ENCODE measurements at places on chromosomes 3 and 15.

- DNase-seq: no peak
Measured at GRCh38 chr3:36891701-36892160, 53.1 kb downstream of the TRANK1 start.

DNA sequence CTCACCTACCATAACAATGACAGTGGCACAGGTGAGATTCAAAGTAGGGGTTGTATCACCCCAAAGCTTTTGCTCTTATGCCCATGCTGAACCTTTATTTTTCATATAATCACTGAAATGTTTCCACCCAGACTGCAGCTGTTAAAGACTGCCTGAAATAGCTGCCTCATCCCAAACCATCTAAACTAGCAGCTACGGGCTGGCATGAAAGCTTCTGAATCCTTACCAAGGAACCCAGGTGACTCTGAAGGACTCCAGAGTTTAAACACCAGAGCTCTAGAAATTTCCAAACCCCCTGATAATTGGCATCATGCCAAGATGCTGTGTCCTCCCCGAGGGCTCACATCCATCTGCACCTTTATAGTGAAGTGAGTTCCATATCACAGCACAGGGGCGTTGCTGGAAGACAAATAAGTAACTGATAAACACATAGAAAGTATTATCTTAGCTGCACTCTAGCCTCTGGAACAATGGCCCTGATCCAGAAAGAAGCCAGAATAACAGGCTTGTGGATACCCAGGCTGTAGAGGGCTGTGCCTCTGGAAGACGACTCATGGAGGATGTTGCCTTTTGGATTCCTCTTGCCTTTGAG lies 238.9 kb downstream of the CADPS start:
- no peak for DNase-seq

GRCh38 chr15:43133430-43134156 lies at the start of gene TMEM62:
Gene TMEM62, plus strand, starts transcription at chr15:43133586. Its CDS starts 217 bp downstream, at chr15:43133803.
- DNase-seq: no peak

- no peak for DNase-seq
Measured at GRCh38 chr3:141447383-141447782, 39.4 kb upstream of the RASA2 start.

GRCh38 chr3:4474683-4475490 lies 7.8 kb upstream of the SUMF1 start:
- no peak for DNase-seq

- no peak for DNase-seq
Measured at GRCh38 chr3:142459096-142459495, 11.3 kb upstream of the XRN1 start.

GRCh38 chr15:90560229-90560776 lies 30.6 kb downstream of the CRTC3 start:
- DNase-seq: no peak

- DNase-seq: no peak
Measured at GRCh38 chr15:73935547-73935946, 9.3 kb downstream of the LOXL1 start.

DNA sequence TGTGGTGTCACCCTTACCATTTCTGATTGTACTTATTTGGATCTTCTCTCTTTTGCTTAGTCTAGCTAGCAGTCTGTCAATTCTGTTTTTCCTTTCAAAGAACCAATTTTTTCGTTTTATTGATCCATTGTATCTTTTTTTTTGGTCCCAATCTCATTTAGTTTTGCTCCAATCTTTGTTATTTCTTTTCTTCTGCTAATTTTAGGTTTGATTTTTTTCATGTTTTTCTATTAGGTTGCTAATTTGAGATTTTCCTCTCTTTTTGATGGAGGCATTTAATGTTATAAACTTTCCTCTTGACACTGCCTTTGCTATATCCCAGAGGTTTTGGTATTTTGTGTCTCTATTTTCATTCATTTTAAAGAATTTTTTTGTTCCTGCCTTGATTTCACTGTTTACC lies 16.9 kb upstream of the FAM98B start:
- DNase-seq: no peak

- no peak for DNase-seq
Measured at GRCh38 chr3:47315069-47315647, 32.4 kb downstream of the KLHL18 start.

DNA sequence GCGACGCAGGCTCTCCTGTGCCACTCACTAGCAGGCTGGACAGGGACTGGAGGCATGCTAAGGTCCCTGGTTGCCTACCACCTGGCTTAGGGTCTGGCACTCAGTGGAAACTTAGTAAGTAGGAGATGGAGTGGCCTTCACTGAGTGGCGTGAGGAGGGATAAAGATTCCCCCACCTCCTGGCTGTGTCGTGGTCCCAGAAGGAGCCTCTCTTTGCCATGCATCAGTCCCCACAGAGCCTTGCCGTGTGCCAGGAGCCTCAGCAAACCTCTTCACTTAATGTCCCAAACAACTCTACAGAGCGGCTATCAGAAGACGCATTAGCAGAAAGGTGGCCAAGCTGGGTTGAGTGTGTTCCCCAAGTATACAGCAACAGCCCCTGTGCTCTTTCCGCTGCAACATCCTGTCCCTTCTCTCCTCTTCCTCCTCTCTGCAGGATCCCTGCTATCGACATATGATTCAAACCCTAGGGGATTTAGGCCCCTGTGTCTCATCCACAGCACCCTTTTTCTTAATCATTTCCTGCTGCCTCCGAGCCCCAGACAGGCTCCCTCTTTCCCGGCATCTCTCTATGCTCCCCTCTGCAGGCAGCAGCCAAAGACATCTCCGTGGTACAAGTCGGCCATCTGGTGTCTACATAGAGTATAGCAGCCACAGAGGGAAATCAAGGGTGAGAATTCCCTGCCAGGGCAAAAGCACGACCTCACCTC lies 66.7 kb downstream of the SLC6A1 start:
- DNase-seq: no peak

DNA sequence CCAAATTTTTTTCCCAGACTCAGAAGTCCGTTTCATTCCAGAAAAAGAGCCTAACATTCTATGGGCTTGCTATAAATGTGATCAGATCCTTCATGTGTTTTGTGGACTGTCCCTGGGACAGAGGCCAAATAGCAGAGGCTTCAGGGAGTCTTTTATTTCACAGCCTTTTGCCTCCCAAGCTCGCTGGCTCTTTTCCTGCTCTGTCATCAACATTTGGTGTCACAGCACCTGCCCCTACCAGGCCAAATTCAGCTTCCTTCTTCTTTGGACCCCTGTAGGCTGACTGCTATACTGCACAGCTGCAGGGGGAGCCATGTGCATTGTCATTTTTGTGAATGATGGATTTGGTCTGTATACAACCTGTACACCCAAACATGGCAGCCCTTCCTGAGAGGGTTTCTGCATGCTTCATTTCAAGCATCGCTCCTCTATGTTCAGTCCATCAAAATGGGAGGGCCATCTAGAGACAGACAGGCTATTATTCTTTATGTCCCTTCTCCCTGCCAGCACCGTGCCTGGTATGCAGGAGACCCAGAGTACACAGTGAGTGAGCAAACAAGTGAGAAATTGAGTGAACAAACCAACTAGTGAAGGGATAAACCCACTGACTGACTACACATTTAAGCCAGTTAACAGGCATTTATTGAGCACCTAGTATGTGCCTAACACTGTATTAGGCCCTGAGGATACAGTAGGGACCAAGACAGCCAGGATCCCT lies 17.9 kb upstream of the RPP14 start:
- no peak for DNase-seq

DNA sequence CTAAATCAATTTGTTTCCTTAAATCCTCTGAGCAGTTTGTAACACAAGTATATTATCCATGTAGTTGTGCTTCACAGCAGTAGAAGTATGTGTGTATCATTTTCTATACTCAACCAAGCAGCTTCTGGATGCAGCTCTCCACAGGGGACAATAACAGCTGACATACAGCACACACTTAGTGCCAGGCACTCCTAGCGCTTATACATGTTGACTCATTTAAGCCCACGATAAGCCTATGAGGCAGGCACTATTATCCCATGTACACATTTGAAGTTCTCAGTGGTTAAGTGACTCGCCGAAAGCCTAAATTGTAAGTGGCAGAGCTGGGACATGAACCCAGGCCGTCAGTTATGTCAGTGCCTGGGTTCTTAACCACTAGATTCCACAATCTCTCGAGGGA lies 20.3 kb upstream of the LPP start:
- DNase-seq: no peak

DNA sequence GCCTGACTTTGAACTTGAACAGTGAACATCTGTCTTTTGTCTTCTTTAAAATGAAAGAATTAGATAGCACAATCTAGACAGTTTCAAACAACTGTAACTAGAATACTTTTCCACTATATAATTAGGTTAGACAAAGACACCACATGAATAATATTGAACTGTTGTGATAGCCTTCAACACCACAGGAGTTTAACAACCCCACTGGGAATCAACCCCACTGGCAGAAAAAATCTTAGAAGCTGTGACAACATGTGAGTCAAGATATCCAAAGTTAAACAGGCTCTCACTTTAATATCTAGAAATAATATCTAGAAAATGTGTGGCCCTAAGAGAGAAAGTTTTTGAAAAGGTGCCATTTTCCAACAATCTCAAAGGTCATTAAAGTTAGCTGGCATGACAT lies 64.4 kb upstream of the PRICKLE2 start:
- DNase-seq: no peak

DNA sequence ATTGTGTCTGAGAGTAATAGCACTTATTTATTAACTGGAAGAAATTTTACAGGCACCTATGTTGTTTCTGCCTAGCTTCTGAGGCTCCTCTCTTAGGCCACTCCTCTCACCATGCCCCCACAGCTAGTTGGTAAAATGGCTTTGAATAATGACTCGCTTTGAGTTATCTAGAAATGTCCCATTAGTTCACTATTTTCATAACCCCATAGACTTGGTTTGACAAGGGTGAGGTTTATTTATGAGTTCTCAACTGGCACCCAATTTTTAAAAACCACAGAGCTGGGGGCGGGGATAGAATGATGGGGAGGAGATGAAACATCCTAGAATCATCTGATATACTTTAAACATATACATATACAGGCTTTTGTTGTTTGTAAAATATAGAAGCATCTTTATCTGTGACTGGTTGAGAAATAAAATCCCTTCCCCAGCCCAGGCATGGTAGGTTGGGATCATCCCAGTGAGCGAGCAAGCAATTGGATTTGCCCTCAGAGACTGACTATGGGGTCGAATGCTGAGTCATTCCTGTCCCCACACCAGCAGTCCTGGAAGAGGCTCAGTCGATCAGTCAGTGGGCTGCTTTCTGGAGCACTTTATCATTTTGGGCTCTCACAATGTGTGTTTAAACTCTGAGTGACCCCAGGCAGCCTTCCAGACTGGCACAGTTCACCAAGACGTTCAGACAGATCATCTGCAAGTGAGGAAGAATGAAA lies 60.2 kb upstream of the TSEN2 start:
- DNase-seq: no peak

- no peak for DNase-seq
Measured at GRCh38 chr3:147925272-147925671, 516.1 kb downstream of the ZIC1 start.

DNA sequence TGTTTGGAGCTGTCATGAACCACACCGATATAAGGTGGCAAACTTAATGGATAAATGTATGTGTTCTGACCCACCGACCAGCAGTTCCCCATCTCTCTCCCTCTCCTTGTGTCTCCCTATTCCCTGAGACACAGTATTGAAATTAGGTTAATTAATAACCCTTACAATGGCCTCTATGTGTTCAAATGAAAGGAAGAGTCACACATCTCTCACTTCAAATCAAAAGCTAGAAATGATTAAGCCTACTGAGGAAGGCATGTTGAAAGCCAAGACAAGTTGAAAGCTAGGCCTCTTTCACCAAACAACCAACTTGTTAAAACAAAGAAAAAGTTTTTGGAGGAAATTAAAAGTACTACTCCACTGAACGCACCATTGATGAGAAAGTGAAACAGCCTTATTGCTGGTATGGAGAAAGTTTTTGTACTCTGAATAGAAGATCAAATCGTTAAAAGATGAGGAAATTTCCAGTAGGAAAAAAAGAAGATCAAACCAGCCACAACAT lies 15.0 kb downstream of the ATR start:
- DNase-seq: no peak

GRCh38 chr3:67875338-67875737 lies 220.9 kb upstream of the SUCLG2 start:
- no peak for DNase-seq

All from vagina (tissue), 2 donors.